Muscle of arm (tissue), 14 donors: ENCODE measurements at places on chromosomes 6 and 20. TPM values are rescaled to one million over a fixed set of nuclear protein-coding genes. Genes with fewer than 3 reads are reported as not detected.

The HLA-DMA gene
- 4.7 TPM for polyA plus RNA-seq

The SLC4A11 gene
- not detected for polyA plus RNA-seq

DNA sequence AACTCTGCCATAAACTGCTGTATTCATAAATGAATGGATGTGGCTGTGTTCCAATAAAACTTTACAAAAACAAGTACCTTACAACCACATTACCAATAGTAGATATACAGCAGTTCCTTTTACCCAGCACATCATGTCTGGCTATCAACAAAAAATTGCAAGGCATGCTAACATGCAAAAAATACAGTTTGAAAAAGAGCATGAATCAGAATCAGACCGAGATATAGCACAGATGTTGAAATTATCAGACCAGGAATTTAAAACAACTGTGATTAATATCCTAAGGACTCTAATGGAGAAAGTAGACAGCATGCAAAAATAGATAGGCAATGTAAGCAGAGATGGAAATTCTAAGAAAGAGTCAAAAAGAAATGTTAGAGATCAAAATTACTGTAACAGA is 8.4 kb upstream of the NUS1 start:
- no peak for DNase-seq

GRCh38 chr6:52572536-52572935 is 4.3 kb downstream of the TRAM2 start:
- no peak for DNase-seq

GRCh38 chr6:81939766-81940165 is 187.3 kb upstream of the TENT5A start:
- no peak for DNase-seq

GRCh38 chr6:92849636-92850035 is 569.7 kb downstream of the EPHA7 start:
- DNase-seq, result no peak
